Glomerular endothelial cell (primary cell): ENCODE measurements at places on chromosomes 2 and 18. TPM values are rescaled to one million over a fixed set of nuclear protein-coding genes. Genes with fewer than 3 reads are reported as not detected.

GRCh38 chr18:23714576-23714975, 25.3 kb downstream of the LAMA3 start:
- no peak for DNase-seq

- DNase-seq, result no peak
Observed at GRCh38 chr2:51720826-51721225, 688.9 kb upstream of the NRXN1 start.

GRCh38 chr2:60473546-60473945, 79.9 kb downstream of the BCL11A start:
- DNase-seq, result no peak

DNA sequence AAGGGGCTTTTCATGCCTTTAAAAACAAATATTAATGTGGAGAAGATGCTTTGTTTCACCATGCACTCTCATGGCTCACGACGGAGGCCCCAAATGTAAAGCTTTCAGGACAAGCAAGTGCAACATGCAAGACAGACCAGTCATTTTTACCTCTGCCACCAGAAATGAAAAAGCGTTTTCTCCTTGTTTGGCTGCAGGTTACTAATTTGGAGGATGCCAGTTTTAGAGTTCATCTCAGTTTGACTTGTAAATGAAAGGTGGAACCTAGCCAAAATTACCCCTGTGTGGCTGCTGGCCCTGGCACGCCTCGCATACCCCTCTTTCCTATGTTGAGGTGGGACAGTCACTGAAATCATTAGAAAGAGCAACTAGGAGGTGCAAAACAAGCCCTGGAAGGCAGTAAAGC, 138.6 kb downstream of the BCL2 start:
- DNase-seq, result no peak

TMEM163 gene
- 1.6 and 3.2 TPM in 2 replicates for total RNA-seq
